Motor neuron (in vitro differentiated cells): ENCODE measurements at places on chromosomes 2 and 18. TPM values are rescaled to one million over a fixed set of nuclear protein-coding genes. Genes with fewer than 3 reads are reported as not detected.

DNA sequence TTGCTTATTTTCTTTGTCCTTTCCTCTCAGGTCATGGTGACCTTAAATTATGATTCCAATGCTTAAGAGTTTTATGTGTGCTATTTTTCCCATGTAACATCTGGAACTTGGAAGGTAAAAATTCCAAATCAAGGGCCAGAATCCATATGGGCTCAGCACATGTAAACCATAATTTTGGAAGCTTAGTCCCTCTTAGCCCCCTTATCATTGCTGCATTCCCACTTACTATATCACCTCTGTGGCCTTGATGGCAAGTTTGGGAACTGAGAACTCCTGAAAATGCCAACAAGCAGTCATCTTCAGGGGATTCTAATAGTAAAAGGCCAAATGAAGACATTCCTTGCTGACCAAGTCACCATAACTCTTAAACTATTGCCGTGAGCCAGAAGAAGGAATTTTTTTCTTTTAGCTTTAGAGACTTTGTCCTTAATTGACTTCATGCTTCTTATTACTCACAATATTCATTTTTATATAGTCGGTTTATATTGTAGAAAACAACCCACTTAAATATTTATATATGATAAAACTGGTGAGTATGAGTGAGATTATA lies 251.4 kb downstream of the SLC8A1 start:
- ATAC-seq = no peak

DNA sequence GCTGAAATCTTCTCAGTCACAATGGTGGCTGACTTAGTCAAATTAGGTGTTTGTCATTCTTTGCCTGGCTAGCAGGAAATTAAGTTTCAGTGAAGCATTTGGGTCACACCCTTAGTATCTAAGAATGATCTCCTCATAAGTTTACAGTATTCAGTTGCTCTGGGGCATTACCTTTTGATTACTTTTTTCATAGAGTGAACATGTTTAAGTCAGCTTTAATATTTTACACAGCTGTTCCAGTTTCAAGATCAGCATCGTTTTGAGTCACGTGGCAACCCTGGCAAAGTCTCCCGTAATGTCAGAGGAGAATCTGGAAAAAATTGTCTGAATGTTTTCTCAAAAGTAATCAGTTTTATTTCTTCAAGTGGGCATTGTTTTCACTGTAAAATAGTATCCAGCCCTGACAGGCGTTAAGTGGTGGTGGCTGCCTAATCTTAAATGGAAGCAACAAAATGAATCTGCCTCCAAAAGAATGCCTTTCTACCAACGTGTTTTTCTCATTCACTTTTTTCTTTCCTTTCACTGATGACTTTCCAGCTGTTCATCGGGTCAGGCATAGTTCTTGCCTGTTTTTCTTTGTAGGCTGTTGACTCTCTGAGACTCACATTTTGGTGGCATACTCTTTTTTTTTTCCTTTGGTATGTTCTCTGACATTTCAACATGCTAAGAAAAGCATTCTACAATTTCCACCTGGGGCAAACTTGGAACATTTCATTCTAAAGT lies 319.6 kb upstream of the TCF4 start:
- ATAC-seq = peak; percentile 43

DNA sequence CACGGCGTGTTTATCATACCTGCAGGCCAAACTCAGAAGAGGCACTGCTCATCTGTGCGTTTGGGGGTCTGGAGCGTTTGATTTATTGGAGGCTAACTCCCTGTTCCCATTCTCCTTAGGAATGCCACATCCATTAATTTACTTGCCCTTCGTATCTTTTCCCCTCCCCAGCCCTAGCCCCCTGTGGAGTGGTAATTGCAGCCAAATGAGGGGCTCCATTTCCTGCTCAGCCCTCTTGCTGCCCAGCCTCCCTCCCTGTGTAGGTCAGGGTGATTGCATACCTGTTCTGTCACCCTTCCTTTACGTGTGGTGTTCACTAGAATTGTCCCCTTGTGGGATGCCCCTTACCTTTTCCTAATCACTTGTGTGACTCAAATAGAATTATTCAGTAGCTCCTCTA lies 120.4 kb downstream of the MAP3K20 start:
- no peak for ATAC-seq

GRCh38 chr2:119387381-119388129 lies 20.8 kb downstream of the DBI start:
- ATAC-seq = peak; percentile 23

DNA sequence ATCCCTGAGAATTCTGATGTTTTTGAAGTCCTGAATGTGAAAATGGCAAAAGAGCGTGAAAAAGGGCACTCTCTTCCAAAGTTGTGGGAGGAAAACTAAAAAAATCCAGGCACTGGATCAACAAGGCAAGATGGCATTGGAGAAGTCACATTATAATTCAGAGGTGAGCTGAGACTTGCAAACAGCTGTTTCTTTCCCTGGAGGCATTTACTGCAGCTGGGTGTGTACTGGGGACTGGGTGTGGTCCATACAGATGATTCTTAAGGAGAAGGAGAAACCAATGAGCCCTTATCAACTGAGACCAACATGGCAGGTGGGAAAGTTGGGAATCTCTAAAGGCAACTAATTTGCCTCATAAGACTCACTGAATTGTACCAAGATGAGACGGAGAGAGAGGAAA lies 313.9 kb downstream of the TRIB2 start:
- no peak for ATAC-seq

GRCh38 chr2:8004250-8004681 lies 677.6 kb upstream of the ID2 start:
- peak; percentile 85 for ATAC-seq

- ATAC-seq = no peak
Observed at GRCh38 chr2:46163098-46163430, 134.1 kb upstream of the EPAS1 start.

DNA sequence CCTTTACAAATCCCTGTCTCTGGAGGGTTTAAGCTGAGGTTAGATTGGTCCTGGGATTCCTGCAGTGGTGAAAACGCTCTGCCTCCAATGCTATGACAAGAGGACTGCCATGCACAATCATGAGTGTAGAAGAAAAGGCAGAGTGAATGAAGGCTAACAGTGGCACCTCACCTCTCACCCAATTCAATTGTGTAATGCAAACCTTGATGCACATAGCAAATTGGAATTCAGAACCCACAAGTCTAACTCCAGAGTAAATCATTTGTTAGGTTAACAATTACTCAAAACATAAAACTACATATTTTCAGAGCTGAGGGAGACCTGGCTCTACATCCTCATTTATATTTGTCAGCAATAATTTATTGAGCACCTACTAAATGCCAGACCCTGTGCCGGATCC lies 1.8 kb downstream of the TGFBRAP1 start:
- no peak for ATAC-seq

GRCh38 chr2:33011373-33011772 lies 64.6 kb downstream of the LTBP1 start:
- no peak for ATAC-seq

GRCh38 chr2:134707330-134707676 lies 11.5 kb downstream of the TMEM163 start:
- ATAC-seq = no peak

DNA sequence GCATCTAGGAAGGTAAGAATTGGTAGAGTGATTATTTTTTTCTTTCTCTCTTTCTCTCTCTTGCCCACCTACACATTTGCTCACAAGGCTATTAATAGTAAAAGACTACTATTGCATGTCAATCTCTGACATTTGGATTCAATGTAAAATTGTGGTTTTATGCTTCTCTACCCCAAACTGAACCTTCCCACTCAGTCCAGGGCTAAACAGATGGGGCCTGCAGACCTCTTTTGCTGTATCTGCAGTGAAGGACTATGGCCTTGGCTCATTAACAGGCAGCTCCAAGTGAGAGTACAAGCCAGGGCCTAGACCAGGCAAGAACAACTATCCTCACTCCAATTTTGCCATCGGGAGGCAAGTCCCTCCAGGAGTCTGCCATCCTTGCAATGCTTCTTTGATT lies 68.3 kb upstream of the ARL4C start:
- ATAC-seq = no peak

DNA sequence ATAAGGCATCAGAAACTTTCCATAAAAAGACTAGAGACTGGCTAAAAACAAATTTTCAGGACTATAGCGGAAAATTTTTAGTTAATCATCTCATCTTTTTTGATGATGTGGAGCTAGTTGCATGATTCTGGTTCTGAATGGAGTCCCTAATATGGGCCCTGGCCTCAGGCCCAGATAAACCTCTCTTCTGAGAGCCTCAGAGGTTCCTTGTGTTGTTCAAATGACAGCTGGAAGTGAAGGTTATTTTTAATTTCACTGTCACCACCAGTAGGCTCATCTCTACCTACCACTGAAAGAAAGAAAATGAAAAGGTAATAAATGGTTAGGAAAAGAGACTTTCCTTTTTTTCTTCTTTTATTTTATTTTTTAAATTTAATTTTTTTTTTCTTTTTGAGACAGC lies 75.9 kb downstream of the EVA1A start:
- no peak for ATAC-seq

GRCh38 chr2:176780348-176780747 lies 432.2 kb upstream of the HNRNPA3 start:
- no peak for ATAC-seq

GRCh38 chr2:216114714-216115531 lies 5.8 kb downstream of the XRCC5 start:
- peak; percentile 92 for ATAC-seq

DNA sequence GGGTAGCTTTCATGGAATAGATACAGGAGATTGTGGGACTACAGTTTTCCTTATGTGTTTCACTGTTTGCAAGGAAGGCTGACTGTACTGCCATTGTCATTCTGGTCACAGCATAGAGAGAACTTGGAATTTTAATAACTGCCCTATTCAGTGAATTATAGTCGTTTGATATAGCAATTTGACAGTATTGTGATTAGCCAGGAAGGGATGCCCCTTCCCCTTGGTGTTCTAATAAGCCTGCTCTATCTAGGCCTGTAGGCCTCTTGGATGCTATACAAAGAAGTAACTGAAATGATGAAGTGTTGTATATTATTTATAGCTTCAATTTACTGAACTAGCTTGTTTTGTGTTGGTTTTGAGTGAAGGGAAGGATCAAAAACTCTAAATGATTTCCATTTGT lies 528.6 kb upstream of the CDH2 start:
- no peak for ATAC-seq

DNA sequence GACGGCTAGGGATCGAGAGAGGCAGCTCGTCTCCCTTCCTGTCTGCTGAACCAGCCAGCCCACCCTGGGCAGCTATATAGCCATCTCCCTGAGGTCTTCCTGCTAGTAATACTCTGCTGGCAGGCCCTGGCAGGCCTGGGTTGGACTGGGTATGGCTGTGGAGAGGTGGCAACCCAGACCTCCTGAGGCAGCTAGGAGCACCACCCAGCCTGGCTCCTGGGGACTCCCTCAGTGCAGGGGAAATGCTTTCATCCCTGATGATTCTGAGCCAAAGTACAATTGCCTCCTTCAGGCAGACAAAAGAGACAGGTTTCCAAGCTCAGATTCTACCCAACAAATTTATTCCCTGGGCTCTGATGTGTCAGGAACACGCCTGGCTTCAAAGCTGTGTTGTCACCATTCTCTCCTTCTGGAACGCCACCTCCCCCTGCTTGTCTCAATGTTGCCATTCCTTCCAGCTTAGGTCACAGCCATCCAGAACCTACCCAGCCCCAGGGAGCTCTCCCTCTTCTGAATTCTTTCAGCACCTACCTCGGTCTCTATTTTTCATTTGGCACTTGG lies 4.7 kb upstream of the DNAJB2 start:
- peak; percentile 7 for ATAC-seq

DNA sequence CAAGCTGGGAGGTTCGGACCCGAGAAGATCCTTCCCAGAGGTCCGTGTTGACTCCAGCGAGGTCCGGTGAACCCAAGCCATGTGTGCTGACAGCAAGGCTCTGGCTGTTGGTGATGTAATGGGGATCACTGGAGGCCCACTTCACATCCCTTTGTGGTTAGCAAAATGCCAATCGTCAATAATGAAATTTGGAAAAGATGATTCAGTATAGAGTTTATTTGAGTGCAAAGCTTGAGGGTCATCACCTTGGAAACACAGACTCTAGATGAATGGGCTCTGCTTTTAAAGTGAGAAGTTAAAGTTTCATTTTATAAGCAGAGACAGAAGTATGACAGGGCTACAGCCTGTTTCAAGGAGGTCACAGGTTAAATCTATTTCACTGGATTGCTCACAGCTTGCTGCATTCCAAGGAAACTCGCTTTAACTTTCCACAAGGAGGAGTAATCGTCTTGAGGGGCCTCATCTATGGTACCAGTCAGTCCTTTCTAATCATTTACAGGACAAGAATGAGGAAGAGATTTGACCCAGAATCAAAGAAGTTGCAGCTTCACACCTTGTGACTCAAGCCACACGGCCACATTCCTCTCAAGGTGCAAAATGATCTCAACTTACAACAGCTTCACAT lies 140.5 kb downstream of the TPO start:
- ATAC-seq = no peak

GRCh38 chr2:11753452-11753885 lies 7.0 kb downstream of the LPIN1 start:
- no peak for ATAC-seq

GRCh38 chr2:222483513-222484039 lies 59.2 kb downstream of the SGPP2 start:
- ATAC-seq = peak; percentile 35

DNA sequence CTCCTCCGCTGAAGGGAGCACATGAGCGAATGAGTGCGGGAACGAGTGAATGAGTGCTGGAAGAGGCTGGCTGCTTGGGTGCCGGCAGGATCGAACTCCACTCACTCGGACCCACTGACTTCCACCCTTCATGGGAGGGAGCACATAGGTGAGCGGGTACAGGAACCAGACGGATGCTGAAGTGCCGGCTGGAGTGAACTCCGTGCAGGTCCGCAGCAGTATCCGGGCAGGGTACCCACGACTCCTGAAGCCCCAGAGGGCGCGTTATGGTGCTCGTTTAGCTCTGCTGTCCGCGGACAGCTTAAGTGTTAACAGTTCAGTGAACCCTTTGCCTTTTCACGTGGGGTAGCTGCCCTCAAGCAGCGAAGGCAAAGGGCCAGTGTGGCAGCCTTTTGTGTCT lies 23.2 kb downstream of the RPRM start:
- no peak for ATAC-seq

DNA sequence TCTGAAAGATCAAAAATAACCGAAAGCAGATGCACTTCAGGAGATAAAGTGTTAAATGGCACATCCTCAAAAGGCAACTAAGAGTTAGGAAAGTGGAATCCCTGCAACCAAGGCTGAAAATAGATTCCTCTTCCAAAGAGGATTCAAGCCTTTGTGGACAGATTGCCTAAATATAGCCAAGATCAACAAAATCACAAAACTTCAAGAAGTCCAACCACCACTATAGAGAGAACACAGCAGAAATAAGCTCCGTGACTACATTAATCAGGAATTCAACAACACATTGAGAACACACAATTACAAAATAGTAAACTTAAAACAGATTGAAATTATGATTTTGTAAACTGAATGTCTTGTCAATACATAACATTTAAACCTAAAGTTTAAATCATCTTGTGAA lies 165.7 kb downstream of the LNPK start:
- ATAC-seq = no peak

GRCh38 chr2:111946294-111947114 lies 48.1 kb downstream of the MERTK start:
- ATAC-seq = no peak

GRCh38 chr2:28172114-28172898 lies 220.4 kb upstream of the FOSL2 start:
- peak; percentile 97 for ATAC-seq

GRCh38 chr2:234165421-234165820 lies 114.9 kb downstream of the SPP2 start:
- ATAC-seq = peak; percentile 38

Gene RTKN
- 13.3 and 19.8 TPM in 2 replicates for total RNA-seq

Gene CAVIN2
- total RNA-seq = 7.7 and 8.2 TPM in 2 replicates

Gene MEP1B
- total RNA-seq = 0.13 and 0.16 TPM in 2 replicates

Gene HOXD13
- 0.31 and 1.2 TPM in 2 replicates for total RNA-seq

Gene APCDD1
- total RNA-seq = 40.9 and 62.0 TPM in 2 replicates

Gene FSIP2
- total RNA-seq = 1.3 and 1.8 TPM in 2 replicates

Gene SPDYA
- 1.2 and 2.6 TPM in 2 replicates for total RNA-seq

Gene TEKT4
- total RNA-seq = 0.34 TPM in 1 of 2 replicates, not detected in the other

Gene GRHL1
- 0.60 and 0.87 TPM in 2 replicates for total RNA-seq

Gene RNPEPL1
- total RNA-seq = 11.2 and 21.9 TPM in 2 replicates

Gene C2orf92
- 30.5 and 39.9 TPM in 2 replicates for total RNA-seq
